ENCODE measurements at places on chromosomes 2 and 18.

DNA sequence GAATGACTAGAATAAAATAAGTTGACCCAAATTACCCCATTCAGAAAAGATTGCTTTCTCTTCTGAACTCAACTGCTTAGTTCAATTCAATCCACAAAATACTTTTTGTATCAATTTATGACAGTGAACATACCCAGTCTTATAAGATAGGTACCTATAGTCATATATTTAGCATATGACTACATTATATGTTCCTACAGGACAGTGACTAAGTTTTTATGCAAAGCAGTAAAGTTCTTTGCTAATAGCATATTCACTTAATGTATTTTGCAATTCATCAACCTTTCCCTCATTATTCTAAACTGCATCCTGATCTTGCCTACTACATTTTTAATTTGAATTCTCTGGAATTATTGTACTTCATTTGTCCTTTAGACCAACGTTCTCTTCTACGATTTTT is 30.3 kb upstream of the C2orf15 start:
- DNase-seq = no peak

DNA sequence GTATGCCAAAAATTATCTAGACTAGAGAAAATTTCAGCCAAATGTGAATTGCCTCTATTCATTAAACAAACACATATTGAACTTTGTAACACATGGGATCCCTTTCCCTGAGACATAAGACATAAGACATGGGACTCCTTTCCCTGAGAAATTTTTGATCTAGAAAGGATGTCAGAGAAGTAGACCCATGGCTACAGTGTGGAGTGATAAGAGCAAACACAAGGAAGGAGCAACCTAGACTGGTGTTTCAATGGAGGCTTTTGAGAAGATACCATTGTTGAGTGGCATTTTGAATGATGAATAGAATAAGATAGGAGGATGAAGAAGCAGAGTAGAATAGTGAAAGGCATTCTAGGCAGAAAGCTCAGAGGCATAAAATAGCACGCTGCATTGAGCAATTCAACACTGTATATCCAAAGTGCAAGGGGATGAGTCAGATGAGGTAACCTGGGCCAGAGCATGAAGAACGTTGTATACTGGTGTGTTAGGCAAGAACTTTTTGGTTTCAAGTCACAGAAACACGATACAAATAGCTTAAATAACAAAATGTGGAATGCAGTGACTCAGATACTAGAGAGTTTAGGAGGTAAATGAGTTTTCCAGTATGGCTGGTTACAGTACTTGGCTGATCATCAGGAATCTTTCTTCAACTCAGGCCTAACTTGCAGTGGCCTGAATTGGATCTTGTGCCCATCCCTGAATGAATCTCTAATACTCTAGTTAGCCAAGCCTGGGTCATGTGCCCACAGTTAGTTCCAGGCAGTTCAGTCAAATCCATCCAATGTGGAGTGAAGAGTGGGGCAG is 129.8 kb upstream of the TANK start:
- DNase-seq = no peak

DNA sequence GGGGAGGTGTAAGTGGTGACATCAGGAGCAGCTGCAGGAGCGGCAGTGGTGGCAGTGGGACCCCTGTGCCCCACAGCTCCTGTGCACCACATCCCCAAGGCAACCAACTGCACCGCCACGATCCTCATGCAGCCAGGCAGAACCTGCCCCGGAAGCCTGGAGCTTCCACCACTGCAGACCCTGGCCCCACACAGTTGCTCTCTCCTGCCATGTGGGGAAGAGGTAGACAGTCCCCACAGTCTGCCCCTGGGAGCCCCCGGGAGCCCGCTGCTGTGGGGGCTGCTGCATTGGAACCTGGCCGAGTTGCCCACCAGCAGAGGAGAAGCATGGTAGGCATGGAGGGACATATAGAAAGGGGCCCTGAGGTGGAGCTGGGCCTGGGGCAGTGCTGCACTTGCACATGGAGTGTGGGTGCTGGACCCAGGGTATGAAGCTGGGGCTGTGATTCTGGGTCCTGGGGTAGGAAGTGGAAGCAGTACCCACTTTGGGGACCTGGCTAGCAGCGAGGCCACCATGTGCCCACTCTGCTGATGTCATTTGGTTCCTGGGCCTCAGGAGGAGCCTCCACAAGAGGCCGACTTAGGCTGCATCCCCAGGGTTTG is 623.3 kb upstream of the LRRTM4 start:
- DNase-seq = no peak

DNA sequence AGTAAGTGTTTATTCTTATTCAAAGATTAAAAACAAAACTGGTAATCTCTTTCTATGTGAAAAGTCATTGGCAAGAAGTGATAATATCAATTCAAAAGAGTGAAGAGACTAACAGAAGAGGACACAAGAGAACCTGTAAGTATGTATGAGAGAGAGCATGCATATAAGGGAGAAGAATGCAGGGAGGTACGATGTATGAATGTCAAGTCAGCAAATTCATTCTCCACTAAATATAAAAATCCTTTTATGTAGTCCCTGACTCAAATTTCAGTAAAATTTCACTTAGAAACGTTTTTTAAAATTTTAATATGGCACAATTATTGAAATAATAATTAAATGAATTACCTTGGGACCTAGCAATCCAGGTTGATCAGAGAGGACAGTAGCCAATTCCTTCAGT is 55.3 kb downstream of the NCKAP1 start:
- DNase-seq = no peak

DNA sequence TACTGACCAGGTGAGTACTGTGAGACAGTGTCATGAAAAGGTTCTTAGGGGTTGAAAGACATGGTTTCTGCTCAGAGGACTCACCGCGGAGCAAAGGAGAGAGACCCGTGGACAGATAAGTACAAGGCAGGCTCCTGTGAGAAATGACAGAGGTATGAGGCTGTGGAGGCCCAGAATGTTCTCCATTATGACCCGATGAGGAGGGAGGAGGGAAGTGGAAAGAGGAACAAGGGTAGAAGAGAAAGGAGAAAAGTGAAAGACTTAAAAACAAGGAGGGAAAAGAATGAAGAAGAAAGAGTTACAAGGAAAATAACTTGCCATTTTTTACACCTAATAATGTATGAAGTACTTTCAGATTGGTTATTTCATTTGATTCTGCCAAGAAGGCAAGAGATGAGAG is 29.8 kb downstream of the MAPRE3 start:
- no peak for DNase-seq

- DNase-seq = no peak
Observed at GRCh38 chr2:166388481-166389070, 12.8 kb upstream of the SCN9A start.

DNA sequence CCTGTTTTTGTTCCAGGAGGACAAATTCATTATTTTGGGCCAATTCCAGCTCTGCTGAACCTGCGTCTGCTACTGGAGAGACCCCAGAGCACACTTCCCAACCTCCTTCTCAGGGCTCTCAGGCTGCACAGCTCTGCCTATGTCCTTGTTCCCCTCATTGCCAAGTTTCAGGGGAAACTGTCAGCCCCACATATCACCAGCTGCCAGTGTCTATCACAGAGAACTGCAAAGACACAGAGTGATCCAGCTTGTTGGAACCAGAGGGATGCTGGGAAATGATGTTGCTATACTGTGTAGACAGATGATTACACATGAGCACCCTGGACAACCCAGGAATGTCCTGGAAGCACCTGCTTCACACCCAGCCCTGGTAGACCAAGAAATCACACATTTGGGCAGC is 67.4 kb upstream of the TMEM247 start:
- no peak for DNase-seq

DNA sequence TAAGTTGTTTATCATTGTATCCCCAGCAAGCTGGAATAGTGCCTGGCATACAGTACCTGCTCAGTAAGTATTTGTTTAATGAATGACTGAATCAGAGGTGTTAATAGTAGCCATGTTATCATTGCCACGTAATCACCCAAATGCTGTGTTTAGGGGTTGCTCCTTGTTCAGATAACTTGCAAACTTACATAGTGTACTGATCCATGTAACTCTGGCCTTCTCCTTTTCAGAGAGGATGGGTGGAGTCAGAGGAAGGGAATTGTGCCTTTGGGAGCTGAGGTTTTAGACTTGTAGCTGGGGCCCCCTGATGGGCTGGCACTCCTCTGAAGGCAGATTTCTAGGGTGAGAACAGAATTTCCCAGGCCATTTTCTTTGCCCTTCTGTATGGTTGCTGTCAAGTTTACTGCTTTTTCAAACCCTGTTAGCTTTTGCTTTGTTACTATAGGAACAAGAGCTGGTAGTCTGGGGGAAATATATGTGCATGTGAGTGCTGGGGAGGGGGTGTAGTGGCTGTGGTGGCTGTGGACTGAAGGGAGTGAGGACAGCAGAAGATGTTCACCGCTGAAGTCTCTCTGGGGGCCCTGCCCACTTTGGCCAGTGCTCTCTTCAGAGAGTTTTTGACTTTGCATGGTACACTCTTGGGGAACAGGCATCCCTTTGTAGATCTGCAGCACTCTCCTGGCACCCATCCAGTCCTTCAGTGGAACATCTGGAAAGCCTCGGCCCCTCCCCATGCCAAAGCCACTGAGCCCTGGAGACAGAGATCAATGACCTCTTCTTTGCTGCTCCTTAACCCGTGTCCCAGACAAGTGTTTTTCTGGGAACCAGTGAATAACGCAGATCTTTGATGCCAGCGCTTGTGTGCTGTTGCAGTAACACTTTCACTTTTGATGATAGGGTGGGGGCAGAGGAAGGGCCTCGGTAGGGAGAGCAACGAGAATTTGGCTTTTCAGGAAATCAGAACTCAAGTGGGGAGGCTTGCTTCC is 209.0 kb downstream of the PRKCE start:
- DNase-seq = no peak

DNA sequence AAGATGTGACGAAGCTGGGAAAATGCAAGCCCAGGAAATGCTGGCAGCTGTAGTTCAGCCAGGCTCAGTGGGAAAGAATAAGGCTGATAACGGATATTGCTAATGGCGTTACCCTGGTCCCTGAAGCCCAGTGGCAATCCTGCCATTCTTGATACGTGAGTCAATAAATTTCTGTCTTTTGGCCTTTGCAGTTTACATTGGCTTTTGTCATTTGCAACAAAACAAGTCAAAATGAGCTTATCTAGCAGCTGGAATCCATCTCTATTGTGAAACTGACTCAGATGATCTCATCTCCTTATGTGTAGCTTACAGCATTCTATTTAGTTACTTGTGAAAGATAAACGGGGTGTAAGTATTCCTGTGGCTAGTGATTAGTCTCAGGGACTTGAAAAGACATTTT is 43.8 kb downstream of the ARL6IP6 start:
- no peak for DNase-seq

- no peak for DNase-seq
Observed at GRCh38 chr2:240963868-240964703, 34.3 kb upstream of the SNED1 start.

GRCh38 chr2:27735263-27735904 is 36.1 kb upstream of the MRPL33 start:
- DNase-seq = no peak

DNA sequence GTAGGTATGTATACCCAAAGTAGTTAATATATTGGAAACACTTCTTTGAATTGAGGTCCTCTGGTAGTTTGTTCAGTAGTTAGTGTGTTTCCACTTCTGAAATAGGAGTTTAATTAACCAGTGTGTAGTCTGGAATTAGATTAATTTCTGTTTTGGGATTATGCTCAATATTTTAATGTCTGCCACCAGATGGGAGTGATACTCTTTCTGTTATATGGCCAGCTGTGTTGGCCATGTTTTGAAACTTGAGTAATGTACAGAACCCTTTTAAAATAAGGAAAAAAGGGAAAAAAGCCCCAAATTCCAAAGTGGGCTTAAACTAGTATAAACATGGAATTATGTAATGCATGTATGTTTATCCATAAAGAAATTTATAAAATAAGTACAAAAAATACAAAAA is 147.7 kb downstream of the CTNNA2 start:
- DNase-seq = no peak

- no peak for DNase-seq
Observed at GRCh38 chr2:74104839-74105238, 42.9 kb downstream of the BOLA3 start.

- no peak for DNase-seq
Observed at GRCh38 chr2:107418708-107419107, 408.0 kb upstream of the RGPD4 start.

DNA sequence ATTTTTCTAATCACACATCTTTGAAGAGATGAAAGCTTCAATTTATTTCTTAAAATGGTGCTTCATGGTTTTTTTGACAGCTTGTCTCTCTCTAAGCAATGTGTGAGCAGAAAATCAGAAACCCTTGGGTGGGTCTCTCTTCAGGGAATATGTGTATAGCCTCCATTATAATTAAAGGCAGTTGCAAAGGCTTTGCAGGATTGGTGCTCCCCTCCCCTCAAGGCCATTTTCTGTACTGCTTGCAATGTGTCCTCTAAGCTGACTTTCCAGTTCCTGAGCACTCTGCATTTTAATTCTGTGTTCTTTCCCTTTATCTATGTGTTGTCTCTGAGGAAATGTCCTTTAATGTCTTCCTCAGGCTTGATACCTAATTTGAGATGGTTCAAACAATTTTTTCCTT is 172.6 kb downstream of the DPP4 start:
- no peak for DNase-seq

DNA sequence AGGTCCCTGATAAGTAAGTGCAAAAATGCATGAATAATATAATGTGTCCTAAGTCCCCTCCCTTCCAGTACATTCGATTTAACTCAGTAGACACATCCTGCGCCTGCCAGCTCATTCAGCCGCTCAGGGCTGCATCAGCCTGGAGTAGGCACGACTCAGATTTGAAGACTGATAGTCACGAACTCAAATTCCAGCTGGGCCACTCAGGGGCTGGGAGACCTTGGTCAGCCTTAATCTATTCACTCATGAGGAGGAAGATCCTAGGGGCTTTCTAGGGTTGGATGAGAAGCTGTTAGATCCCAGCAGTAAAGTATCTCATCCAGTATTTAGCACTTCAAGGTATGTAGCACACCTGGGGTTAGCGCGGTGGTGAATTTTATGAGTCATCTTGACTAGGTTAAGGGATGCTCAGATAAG is 98.9 kb upstream of the ODC1 start:
- DNase-seq = no peak

GRCh38 chr2:98487806-98488189 is 43.1 kb downstream of the INPP4A start:
- no peak for DNase-seq

DNA sequence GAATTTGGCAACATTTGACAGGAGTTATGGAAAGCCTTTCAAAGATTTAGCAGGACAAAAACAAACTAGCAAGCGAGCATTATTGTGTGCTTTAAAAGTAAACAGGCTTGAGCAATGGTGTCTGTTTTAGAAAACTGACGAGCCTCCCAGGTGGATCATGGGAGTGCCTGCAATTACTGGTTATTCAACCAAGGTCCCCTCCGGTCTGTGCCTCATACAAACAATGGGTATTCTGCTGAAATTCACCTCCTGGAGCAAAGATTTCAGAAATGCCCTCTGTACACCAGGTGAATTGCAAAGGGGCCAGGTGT is 22.4 kb downstream of the RTP5 start:
- no peak for DNase-seq
